ENCODE measurements at places on chromosomes 1 and 21. TPM values are rescaled to one million over a fixed set of nuclear protein-coding genes. Genes with fewer than 3 reads are reported as not detected.

Gene C1orf226
- 20.3 TPM for total RNA-seq

Gene EVA1C
- 28.9 TPM for total RNA-seq

Gene IL20
- not detected for total RNA-seq

Gene DCLRE1B
- total RNA-seq: not detected

Gene OR2T29
- not detected for total RNA-seq

Gene PLA2G2A
- total RNA-seq: 61.6 TPM

Gene NBPF6
- total RNA-seq: not detected

Gene HAPLN2
- not detected for total RNA-seq

Gene LAMC2
- total RNA-seq: 9.7 TPM

Gene JAM2
- 0.75 TPM for total RNA-seq

Gene CNKSR1
- 187 TPM for total RNA-seq

Gene RASAL2
- total RNA-seq: 18.6 TPM

Gene AGO1
- 22.8 TPM for total RNA-seq

Gene IQGAP3
- 3.7 TPM for total RNA-seq

Gene CAPN8
- total RNA-seq: 126 TPM

Gene TLCD4
- 26.2 TPM for total RNA-seq

Gene PLCH2
- total RNA-seq: 7.3 TPM

Gene ADAM30
- total RNA-seq: not detected

Gene ADORA1
- not detected for total RNA-seq

Gene WLS
- total RNA-seq: 106 TPM

Gene RHD
- total RNA-seq: not detected

Gene TMEM61
- total RNA-seq: 24.8 TPM

Gene CCDC185
- not detected for total RNA-seq

Gene EIF3I
- 108 TPM for total RNA-seq

Gene CELA3B
- total RNA-seq: not detected

Gene MAB21L3
- total RNA-seq: 2.2 TPM

Gene OR2M3
- total RNA-seq: not detected

All from transverse colon (tissue), 4 donors.